ENCODE measurements at places on chromosomes 12 and 14.

DNA sequence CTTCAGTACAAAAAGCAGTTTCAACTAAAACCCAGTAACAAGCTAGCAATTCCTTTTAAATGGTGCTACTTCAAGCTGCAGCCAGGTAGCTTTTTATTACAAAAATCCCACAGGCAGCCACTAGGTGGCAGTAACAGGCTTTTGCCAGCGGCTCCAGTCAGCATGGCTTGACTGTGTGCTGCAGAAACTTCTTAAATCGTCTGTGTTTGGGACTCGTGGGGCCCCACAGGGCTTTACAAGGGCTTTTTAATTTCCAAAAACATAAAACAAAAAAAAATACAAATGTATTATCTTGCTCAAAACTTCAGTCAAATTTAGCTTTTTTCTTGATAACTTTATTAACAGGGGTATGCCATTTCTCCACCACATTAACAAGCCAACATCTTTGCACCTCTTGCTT, 3.6 kb upstream of the CLEC4E start:
- DNase-seq = peak; percentile 86

- DNase-seq = no peak
Observed at GRCh38 chr12:119786539-119786938, 90.6 kb downstream of the CIT start.

DNA sequence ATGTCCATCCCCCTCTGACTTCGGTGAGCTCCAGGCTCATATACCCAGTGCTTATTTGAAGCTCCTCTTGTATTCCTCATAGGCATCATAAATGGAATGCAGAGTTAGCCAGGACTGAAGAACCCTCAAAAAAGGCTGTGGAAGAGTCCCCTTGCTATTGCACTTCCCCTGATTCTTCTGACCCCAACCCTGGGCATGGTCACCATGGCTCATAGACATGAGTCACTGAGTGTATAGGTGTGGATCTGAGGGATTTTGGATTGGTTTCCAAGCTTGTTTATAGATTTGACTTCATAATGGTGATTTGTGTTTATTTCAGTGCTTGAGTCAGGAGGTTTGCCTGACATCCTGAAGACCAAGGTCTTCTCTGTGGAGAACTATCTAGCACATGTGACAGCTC, 98.4 kb upstream of the SLC38A2 start:
- peak; percentile 63 for DNase-seq

DNA sequence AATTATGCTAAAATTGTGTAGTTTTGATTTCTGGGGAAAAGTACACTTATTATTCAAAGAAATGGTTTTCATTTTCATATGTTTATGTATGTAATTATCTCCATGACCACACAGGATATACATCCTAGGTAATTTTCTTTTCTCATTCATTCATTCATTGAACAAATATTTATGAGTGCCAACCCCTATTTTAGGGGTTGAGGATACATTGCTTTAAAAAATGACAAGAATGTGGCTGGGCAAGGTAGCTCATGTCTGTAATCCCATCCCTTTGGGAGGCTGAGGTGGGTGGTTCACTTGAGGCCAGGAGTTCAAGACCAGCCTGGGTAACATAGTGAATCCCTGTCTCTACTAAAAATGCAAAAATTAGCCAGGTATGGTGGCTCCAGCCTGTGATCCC, 40.9 kb downstream of the SGPP1 start:
- no peak for DNase-seq

DNA sequence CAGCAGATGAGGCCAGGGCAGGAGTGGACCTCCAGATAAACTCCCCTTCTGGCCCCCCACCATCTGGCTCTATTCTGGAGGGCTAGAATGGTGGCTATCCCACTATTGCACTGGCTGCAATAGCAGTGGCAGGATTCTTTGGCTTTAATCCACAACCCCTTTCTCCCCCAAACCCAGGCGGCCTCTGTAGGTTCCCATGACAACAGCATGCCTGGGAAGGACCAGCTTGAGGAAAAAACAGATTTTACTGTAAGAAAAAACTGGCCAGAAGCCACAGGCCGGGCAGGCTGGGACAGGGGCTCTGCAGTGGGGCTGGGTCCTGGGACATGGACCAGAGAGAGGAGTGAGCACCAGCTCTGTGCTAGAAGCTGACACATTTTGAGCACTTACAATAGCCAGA, 13.6 kb upstream of the ACVR1B start:
- DNase-seq = no peak

- DNase-seq = peak; percentile 52
Observed at GRCh38 chr14:65961004-65961403, 525.2 kb upstream of the CCDC196 start.

GRCh38 chr12:18130851-18131250, 40.9 kb upstream of the RERGL start:
- no peak for DNase-seq

- DNase-seq = no peak
Observed at GRCh38 chr14:101878211-101878821, 86.1 kb upstream of the DYNC1H1 start.

GRCh38 chr12:105995961-105996431, 142.8 kb downstream of the NUAK1 start:
- no peak for DNase-seq

- DNase-seq = no peak
Observed at GRCh38 chr12:82361461-82361915, 3.2 kb downstream of the METTL25 start.

- DNase-seq = no peak
Observed at GRCh38 chr12:2117541-2117940, 64.8 kb downstream of the CACNA1C start.

GRCh38 chr14:70018713-70019211, 139.5 kb downstream of the SMOC1 start:
- no peak for DNase-seq

DNA sequence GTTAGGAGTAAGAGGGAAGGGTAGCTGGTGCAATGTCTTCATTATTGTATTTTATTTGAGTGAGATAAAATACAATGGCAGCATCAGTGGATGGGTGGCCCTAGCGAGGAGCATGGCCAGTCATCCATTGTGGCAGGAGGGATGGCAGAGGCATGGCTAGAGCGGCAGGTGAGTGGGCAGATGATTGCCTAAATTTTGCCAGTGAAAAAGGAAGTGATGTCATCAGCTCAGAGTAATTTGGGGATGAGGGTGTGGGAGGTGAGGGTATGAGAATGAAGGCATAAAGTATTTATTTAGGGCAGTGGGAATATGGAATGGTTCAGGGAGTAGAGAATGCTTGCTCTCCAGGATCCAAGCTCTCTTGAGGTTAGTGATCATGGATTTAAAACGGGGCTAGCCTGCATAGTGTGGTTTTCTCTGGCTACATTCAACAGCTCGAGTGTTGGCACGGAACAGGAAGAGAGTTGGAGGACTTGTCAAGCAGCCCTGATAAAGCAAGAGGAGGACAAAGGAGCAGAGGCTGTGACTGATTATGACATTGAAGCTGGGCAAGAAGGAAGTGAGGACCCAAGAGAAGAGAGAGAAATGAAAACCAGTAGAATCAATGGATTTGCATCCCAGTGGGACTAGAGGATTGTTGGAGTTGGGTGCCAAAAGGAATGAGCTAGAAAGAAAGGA, 18.7 kb upstream of the SERPINA6 start:
- DNase-seq = peak; percentile 34
